ENCODE measurements at places on chromosomes 11 and 22. TPM values are rescaled to one million over a fixed set of nuclear protein-coding genes. Genes with fewer than 3 reads are reported as not detected.

NCAM1 gene
- total RNA-seq, result 0.44 TPM

C11orf42 gene
- total RNA-seq, result not detected

PLAAT4 gene
- total RNA-seq, result 110 TPM

OR51F2 gene
- total RNA-seq, result not detected

RIMBP3C gene
- total RNA-seq, result 1.2 TPM

SAA2 gene
- total RNA-seq, result not detected

All from T-helper 17 cell (primary cell).